Right cardiac atrium (tissue), 5 donors: ENCODE measurements at places on chromosomes 4 and X. TPM values are rescaled to one million over a fixed set of nuclear protein-coding genes. Genes with fewer than 3 reads are reported as not detected.

The MAD2L1 gene
- total RNA-seq: 2.2 TPM

The ANAPC4 gene
- total RNA-seq: 13.9 TPM

The AMTN gene
- not detected for total RNA-seq

The S100G gene
- total RNA-seq: not detected

The VSIG4 gene
- total RNA-seq: 38.4 TPM

The GRID2 gene
- total RNA-seq: 0.17 TPM

The AVPR2 gene
- 2.3 TPM for total RNA-seq

The CLNK gene
- total RNA-seq: not detected

The CTAG1B gene
- total RNA-seq: not detected

The SMR3B gene
- total RNA-seq: not detected

The TMEM31 gene
- total RNA-seq: 0.34 TPM

The RTL3 gene
- 0.12 TPM for total RNA-seq

The CFAP99 gene
- not detected for total RNA-seq

The ASMT gene
- total RNA-seq: not detected

DNA sequence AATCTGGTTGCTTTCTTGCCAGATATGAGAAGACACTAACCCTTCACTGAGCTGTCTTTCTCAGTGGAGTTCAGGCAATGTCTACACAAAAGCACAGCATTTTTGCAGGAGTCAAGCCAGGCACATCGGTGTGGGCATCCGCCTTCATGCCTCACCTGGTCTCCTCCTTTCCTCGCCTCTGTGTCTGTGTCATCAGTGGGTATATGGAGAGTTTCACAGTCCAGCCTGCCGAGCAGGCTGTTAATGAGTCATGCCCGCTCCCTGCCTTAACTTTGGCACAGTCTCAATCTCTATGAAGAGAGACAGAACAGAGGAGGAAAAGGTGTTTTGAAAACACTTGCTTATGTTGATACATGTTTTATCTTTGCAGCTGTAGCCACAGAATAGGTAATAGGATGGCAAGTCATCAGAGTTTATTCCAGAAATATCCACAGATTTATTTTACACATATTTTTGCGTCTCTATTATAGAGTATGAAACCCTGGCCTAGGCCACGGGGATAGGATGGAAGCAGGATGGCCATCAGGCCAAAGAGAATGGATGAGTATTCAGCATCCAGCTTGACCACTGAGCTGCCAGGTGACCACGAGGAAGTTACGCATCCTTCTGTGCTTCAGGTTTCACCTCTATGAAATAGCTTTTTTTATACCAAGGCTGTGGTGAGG is 32.8 kb upstream of the MAML3 start:
- no peak for DNase-seq

- no peak for DNase-seq
Observed at GRCh38 chr4:55530691-55531090, 16.0 kb downstream of the CLOCK start.

GRCh38 chr4:1226144-1226481 is 22.8 kb downstream of the CTBP1 start:
- peak; percentile 91 for DNase-seq

DNA sequence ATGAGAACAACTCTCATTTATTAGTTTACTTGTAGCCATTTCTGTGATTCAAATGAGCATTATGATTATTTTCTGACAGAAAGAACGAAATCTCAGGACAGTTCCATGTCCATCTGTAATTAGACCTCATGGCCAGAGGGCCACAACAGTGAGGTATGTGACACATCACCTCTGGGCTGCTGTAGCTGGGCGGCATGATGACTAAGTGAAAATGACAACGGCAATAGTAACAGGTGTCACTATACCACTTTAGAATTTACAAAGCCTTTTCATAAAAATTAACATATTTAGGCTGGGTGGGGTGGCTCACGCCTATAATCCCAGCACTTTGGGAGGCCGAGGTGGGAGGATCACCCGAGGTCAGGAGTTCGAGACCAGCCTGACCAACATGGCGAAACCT is 252.6 kb downstream of the CBR4 start:
- no peak for DNase-seq

- no peak for DNase-seq
Observed at GRCh38 chr4:26525771-26526150, 35.5 kb upstream of the CCKAR start.

DNA sequence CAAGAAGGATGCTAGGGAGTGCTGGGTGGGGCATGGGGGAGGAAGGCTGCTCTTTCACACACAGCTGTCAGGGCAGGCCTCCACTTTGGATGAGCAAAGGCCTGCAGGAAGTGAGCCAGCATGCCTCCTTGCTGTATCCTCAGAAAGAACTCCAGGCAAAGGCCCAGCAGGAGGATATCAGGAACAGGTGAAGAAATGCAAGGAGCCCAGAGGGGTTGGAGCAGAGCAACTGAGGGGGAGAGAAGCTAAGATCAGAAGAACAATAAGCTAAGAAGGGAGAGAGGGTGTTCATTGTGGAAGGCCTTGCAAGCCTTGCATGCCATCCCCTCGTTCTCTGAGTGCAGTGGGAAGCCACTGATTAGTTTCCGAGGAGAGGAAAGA is 115.1 kb downstream of the CAMK2D start:
- DNase-seq: no peak

GRCh38 chrX:104041003-104041402 is 1.2 kb downstream of the H2BW2 start:
- no peak for DNase-seq

DNA sequence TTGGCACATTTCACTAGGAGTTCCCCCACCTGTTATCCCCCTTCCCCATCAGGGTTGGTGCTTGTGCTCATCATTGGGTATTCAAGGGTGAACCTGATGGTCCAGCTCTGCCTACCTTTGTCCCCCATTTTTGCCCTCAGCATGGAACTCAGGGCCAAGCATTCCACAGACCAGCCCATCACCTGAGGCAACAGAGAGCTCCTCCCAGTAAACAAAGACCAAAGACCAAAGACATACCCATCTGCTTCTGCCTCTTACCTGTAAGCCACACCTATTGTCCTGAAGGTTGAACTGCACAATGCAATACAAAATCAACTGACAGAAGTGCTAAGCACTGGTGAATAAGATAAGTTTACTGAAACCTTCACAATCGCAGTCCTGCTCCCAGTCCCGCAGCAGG is 237.5 kb downstream of the PAPSS1 start:
- no peak for DNase-seq

DNA sequence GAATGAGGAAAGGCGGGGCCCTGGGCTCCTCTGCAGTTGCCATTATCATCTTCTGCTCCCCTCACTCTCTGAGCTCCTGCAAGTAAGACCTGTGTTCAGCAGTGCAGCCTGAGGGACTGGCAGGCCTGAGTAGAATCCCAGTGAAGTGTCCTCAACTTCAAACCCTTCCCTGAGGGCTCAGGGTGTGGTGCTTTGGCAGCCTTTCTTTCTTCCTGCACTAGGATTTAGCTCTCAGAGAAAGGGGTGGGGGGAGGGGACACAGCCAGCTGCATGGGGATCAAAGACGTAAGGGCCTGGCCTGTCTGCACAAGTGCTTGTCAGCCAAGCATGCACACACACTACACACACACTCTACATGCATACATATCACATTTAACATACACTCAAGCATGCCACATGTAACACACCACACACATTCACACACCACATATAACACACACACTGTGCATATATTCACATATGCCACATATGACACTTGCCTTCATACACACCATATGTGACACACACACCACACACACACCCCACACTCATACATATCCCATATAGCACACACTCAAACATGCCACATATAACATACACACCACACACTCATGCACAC is 223.4 kb upstream of the RPL34 start:
- no peak for DNase-seq

- peak; percentile 79 for DNase-seq
Observed at GRCh38 chr4:163544407-163545038, 50.0 kb downstream of the TMA16 start.

DNA sequence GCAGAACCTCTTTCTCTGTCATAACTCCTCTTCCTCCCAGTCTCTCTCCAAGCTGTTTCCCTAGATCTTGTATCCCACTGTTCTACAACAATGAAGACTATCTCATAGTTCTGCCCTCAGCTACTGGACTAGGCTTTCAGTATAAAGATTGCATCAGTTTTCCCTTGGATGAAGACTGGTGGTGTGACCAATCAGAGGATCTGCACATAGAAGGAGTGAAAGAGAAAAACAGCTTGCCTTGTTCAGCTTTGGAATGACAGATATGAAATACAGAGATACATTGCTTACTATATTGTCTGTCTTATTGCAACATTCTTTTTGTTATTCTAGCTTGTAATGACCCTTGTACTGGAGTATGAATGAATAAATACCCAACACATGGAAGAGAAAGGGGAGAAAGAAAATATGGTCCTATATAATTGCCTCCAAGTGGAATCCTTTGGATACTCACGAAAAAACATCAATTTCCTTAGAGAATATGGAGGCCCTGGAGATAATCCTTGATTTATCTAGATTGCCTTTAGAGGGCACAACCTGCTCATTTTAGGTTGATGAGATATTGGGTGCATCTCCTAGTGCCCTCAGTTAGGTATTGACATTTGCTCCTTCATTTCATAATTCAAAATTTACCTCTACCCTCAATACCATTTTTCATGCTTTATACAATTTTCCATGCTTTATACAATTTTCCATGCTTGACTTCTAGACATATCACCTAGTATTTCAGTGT is 395.8 kb downstream of the NAF1 start:
- DNase-seq: no peak

- DNase-seq: no peak
Observed at GRCh38 chrX:11908371-11908770, 150.3 kb downstream of the MSL3 start.

- DNase-seq: no peak
Observed at GRCh38 chr4:16056681-16057385, 27.0 kb downstream of the PROM1 start.

DNA sequence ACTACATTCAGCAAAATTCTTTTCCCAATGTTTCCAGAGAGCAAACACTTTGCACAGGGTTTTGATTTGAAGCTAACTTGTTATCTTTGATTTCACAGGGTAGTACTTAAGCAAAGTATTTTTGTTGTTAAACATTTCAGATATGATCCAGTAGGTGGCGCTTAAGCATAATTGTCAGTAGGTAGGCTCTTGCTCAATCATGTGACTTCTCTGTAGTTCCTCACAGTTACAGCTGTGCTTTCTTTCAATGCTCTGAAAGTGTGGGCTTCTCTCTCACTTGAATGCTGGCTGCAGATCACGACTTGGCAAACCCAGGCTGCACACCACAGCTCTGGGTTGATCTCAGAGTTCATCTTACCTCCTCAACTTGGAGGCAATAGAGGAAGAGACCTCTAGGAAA is 1016.5 kb downstream of the SH3BGRL start:
- no peak for DNase-seq

GRCh38 chr4:114922592-114922933 is 190.9 kb downstream of the NDST4 start:
- no peak for DNase-seq

DNA sequence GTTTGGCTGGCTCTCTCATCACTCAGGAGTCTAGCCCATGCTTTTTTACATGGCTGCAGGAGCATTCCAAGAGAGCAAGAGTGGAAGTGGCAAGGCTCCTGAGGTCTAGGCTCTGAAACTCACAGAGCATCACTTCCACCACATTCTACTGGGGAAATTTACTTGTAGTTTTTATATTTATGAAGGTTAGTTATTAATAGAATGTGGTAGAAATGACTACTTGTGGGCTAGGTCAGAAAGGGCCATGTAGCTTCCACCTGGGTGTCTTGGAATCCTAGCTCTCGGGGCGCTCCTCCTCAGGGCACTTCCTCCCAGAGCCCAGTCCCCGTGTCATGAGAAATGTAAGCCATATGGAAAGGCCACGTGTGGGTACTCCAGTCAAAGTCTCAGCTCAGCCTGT is 127.0 kb upstream of the CASK start:
- no peak for DNase-seq

- no peak for DNase-seq
Observed at GRCh38 chr4:164828955-164829354, 48.0 kb upstream of the APELA start.

DNA sequence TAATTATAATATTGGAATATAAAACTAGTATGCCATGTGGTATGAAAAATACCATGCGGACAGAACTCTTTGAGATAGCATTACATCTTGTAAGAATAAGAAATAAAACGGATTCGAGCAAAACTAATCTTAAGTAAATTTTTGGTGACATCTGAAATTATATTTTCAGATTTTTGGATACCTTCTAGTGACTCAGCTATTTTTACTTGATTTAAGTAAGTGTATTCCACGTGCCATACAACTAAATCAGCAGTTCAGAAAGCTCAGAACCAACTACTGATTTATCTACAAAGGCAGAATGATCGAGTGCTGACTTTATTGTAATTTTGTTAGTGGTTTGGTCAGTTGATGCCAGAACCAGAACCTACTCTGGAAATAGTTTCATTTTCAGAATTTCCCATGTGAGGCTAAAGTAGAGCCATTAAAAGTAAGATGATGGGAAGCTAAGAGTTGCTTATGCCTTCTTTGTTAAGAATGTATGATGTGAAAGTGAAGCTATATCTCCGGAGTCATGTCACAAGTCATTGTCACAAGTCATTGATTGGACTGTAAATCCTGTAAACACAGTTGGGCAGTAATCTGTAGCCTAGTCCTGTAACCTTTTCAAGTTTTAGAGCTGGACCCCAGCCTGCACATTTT is 4.0 kb downstream of the ING2 start:
- no peak for DNase-seq

DNA sequence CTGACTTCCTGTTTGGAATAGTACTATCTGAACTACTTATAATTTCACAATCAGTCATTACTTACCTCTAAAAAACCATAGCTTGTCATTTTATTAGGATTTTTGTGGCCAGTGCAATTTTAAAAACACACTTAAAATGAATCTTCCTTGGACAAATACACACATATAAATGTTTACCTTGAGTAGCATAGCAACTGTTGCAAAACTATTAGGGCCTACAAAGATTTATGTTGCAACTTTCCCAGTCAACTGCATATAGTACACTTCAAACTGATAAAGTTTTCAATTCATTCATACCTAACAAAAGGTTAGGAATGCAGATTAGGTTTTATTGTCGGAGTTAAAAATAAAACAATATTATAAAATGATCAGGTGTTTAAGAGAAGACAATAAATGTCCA is 193.0 kb downstream of the PDGFC start:
- no peak for DNase-seq

GRCh38 chrX:22124098-22124497 is 92.0 kb downstream of the PHEX start:
- DNase-seq: no peak

- no peak for DNase-seq
Observed at GRCh38 chrX:151702741-151703340, 7.6 kb downstream of the PRRG3 start.

DNA sequence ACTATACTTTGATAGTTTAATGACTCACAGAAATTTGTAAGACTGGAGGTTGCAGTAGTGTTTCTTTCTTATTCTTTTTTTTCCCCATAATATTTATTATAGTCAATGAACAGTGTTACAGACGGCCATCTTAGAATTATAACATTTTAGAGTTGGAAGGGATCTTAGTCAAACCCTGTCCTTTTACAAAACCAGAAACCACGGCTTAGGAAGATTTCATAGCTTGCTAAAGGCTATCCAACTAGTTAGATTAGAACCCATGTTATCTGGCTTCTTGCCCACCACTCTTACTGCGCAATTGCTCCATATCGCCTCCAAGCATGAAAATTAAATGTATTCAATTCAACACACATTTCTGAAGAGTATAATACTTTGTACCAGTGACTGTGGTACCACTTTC is 1.1 kb downstream of the XIAP start:
- DNase-seq: no peak

- no peak for DNase-seq
Observed at GRCh38 chr4:48038666-48039065, 22.1 kb downstream of the NIPAL1 start.

GRCh38 chrX:49977319-49978090 is 55.1 kb downstream of the CLCN5 start:
- DNase-seq: no peak

- DNase-seq: no peak
Observed at GRCh38 chrX:97416461-97416860, 532.8 kb downstream of the RPA4 start.
